GM12892 (cell line): ENCODE measurements at places on chromosomes 6 and 20.

GRCh38 chr20:22523128-22523498 lies 61.3 kb downstream of the FOXA2 start:
- no peak for DNase-seq

- DNase-seq, result no peak
Observed at GRCh38 chr6:16704401-16705045, 56.7 kb downstream of the ATXN1 start.

DNA sequence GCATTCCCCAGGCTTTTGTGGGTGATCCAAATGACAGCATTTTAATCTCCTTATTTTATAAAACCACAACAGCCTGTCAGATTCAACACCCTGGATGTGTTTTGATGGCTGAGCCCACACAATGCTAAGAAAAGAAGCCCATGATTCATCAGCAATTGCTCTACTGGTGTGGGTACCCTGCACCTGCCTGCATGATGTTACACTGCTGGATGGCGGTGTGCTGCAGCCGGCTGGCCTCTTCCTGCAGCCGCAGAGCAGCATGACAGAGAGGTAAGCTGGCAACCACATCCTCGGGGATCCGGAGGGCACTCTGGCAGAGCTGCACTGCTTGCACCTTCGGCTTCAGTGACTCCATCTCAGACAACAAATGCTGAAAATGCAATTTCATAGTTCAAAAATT lies 327.5 kb downstream of the SYNE1 start:
- no peak for DNase-seq

GRCh38 chr6:14824060-14824459 lies 421.8 kb upstream of the JARID2 start:
- no peak for DNase-seq

GRCh38 chr20:19094959-19095541 lies 117.4 kb upstream of the SLC24A3 start:
- no peak for DNase-seq

DNA sequence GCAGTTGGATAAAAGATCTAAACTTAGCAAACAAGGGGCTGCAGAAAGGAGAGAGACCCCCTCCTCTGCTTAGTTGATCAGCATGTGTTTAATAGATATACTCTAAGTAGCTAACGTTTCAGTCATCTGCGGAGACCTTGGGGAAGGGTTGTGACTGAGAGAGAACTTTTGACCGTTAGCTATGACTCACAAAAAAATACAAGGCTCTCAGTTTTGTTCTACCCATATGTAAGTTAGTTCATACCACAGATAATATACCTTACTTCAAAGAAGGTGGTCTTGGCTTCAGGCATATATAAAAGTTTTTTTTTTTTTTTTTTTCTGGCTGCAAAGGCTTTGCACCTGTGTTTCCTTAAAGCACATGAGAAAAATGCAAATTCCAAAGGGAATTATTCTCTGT lies 258.9 kb downstream of the GJA1 start:
- DNase-seq, result no peak
